ENCODE measurements at places on chromosomes 16 and 17.

DNA sequence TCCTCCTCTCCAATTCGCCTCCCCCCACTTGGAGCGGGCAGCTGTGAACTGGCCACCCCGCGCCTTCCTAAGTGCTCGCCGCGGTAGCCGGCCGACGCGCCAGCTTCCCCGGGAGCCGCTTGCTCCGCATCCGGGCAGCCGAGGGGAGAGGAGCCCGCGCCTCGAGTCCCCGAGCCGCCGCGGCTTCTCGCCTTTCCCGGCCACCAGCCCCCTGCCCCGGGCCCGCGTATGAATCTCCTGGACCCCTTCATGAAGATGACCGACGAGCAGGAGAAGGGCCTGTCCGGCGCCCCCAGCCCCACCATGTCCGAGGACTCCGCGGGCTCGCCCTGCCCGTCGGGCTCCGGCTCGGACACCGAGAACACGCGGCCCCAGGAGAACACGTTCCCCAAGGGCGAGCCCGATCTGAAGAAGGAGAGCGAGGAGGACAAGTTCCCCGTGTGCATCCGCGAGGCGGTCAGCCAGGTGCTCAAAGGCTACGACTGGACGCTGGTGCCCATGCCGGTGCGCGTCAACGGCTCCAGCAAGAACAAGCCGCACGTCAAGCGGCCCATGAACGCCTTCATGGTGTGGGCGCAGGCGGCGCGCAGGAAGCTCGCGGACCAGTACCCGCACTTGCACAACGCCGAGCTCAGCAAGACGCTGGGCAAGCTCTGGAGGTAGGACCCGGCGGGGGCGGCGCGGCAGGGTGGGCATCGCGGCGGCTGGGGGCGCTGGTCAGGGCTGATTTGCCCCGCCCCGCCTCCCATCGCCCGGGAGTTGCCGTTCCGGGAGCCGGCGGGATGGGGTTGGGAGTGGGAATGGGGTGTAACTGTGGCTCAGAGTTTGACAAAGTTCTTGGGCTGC lies 567 bp downstream of the SOX9 start:
- DNase-seq, result peak; percentile 76

- DNase-seq, result no peak
These were observed 44.5 kb upstream of the IL34 start for GRCh38 chr16:70601576-70602575.

GRCh38 chr17:5413682-5414081 lies 5.8 kb downstream of the NUP88 start:
- DNase-seq, result peak; percentile 92

- no peak for DNase-seq
These were observed 27.3 kb downstream of the CENPV start for GRCh38 chr17:16325964-16326363.

DNA sequence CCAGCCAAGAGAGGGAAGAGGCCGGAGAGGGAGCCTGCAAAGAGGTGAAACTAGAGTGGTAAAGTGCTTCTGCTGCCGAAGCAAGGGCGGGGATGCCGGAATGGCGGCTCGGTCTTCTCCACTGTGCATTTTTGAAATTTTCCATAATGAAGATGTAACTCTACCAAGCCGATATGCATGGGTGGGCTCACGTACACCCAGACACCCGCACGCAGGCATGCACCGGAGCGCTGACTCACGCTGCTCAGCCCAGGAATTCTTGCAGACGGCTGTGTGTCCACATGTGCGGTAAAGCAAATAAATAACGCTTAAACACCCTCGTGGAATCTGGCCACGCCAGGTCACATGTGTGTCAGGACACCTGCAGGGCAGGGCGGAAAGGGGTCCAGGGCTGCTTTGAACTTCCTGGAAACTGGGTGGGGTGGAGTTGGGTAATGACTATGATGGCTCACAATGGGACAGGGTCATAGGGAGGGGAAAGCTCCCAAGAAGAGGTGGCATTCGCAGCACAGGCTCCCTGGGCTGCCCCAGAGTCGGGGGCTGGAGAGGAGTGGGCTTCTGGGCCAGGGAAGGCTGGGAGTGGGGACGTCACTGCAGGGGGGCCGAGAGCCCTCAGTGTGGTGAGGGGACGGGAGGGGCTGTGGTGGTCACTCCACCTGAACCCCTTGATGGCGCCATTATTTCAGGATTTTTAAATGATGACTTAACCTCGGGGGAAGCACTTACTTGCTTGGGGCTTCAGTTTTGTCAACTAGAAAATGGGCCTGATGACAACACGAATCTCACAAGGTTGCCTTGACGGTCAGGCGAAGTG lies 265.5 kb downstream of the PARN start:
- DNase-seq, result peak; percentile 65

DNA sequence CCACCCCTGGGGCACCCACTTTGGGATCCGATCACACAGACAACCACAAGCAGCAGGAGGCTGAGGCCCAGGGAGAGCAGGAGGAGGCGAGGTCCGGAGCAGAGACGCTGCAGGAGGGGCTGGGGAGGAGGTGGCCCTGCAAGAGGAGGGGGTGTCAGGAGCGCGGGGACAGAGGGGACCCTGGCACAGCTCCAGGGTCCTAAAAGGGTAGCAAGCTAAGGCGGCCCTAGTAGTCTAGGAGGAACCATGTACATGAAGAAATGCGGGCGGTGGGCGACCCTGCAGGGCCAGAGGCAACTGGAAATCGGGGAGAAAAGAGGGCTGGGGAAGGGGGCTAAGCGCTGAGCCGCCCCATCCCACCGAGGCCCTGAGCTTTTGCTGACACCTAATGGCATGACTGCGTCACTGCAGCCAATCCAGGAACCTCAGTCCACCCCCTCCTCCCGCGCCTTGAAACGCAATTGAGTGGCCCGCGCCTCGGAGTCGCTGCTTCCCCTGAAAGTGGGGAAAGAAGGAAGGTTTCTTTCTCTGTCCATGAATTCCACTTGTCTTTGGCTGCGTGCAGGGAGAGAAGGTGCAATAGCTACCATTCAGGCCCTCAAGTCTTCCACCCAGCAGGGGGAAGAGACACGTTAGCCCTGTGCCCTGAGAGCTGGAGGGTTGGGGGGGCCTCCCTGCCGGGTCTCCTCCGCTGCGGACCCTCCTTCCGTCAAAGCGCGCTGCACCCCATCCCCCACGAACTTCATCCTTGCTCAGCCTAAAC lies 1.8 kb downstream of the ASGR1 start:
- peak; percentile 79 for DNase-seq

- DNase-seq, result no peak
These were observed 44.0 kb downstream of the NLK start for GRCh38 chr17:28086519-28086918.

GRCh38 chr16:2450535-2450934 lies 9.4 kb upstream of the TEDC2 start:
- no peak for DNase-seq
